Stimulated activated naive CD8-positive, alpha-beta T cell treated with anti-CD3 and anti-CD28 coated beads, Interleukin-15, amount 100 ng/mL, for 72 hours (primary cell): ENCODE measurements at places on chromosomes 3 and 15.

- no peak for DNase-seq
These were observed 96.0 kb downstream of the GTPBP8 start for GRCh38 chr3:113086560-113087461.

DNA sequence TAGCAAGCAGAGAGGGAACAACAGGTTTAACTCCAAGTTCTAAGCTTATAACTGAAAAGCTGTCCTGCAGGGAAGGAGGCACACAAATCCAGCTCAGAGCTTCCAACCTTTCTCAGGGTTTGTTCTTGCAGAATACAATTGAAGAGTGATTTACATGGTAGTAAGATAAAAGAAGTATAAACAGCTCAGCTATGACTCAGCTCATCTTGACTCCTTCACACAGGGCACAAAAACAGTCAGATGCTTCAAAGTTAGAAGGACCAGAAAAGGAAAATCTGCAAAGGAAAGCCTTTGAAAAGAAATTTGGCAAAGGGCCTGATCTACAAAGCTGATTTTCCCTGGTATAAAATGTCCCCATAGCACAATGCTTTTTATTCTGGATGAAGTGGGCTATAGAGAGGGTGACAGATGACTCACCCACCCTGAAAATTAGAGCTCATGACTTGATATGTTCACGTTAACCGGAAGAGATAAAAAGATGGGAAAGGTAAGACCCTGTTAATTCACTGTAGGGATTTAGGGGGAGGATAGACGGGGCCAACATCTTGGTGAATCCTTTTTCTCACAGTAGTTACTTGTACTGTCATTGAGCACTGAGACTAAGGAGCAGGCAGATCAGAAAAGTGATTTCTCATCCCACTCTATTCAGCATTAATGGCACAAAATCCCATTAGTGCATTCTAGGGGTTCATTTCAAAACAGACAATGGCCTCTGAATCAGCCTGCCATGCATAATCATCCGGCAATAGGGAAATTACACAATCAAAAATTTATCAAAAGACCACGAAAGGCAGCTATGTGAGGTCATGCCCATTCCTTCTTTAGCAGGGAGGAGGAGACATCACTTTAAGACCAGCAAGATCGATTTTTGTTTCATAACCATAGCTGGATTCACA is 143.5 kb downstream of the GAP43 start:
- no peak for DNase-seq

GRCh38 chr3:70857916-70858315 is 545.5 kb upstream of the MDFIC2 start:
- DNase-seq = no peak

DNA sequence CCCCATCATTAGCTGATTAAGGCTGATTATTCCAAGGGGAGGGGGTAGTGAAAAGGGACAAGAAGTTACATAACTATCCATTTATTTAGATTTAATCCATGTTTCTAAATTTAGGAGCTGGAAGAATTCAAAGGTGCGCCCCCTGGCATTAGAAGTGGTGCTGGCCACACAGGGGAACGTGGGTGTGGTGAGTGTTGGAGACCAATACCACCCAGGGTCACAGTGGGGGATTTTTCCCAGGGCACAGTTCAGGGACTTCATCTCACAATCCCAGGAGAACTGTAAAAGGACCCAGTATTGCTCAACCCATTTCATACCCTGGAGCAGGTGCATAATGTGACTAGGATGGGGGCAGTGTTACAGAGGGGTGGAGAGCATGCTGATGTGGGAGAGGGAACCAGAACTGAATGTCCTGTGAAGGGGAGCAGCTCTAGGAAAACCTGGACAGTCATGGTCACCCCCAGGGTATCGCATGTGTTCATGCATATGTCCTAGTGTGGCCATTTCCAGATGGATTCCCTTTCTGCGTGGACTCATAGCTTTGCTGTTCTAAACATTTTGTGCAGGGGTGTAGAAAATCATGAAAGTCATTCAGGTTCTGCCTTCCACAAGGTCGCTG is 110.3 kb downstream of the LSM3 start:
- DNase-seq = no peak

DNA sequence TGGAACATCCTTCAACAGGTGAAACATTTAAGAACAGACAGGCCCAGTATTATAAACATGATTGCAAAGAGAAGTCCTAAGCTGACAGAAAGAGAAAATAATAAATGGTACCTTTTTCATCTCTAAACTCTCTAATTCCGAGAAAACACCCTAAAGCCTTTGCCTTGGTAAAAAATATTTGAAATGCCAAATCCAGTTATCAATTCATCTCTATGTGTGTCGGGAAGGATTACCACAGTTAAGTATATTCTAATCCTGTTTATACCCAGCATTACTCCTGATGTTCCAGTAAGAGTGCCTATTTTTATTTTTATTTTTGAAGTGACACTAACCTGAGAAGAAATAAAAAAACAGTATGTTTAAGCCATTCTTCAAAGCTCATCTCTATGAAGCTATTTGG is 219.3 kb upstream of the NANOGP8 start:
- no peak for DNase-seq

DNA sequence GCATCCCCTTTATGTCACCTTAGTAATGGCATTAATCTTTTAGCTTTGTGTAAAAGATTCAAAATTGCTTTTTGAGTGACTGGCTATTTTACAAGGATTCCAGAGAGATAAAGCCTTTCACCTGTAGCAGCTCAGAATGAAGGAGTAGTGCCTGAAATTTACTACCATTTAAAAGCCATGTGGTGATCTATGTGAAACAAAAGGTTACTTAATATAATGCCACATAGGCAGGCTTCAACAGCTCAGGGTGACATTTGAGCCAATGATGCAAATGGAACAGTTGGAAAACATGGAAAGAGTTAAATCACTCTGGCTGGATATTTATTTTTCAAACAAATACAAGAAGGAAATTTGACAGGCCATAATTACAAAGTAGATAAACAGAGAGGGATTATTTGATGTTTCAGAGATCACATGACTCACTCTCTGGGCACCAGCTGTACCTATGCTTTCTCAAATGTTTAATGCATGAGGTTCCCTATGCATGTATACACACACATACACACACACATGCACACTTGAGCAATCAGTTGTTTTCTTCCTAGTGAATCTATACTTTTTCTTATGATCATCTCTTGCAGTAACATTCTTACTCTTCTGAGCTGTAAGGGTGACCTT is 171.5 kb downstream of the ZMAT3 start:
- no peak for DNase-seq

- no peak for DNase-seq
These were observed 9.4 kb downstream of the ZSCAN29 start for GRCh38 chr15:43361313-43361903.

- no peak for DNase-seq
These were observed 21.4 kb upstream of the MCF2L2 start for GRCh38 chr3:183449791-183450190.

- DNase-seq = no peak
These were observed 2.4 kb upstream of the COL6A5 start for GRCh38 chr3:130342821-130343661.

DNA sequence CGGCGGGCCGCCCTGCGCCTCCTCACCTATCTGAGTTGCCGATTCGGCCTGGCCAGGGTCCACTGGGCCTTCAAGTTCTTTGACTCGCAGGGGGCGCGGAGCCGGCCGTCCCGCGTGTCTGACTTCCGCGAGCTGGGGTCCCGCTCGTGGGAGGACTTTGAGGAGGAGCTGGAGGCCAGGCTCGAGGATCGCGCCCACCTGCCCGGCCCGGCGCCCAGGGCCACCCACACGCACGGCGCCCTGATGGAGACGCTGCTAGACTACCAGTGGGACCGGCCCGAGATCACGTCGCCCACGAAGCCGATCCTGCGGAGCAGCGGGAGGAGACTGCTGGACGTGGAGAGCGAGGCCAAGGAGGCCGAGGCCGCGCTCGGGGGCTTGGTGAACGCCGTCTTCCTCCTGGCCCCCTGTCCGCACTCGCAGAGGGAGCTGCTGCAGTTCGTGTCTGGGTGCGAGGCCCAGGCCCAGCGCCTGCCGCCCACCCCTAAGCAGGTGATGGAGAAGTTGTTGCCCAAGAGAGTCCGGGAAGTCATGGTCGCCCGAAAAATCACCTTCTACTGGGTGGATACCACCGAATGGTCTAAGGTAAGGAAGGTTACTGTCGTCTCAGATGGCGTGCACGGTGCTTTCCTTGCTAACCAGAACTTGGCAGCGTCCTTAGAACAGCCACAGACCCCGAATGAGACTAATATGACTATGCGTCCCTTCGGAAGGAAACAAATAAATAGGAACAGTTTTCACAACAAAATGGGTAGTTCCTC is 567 bp downstream of the TICRR start:
- peak; percentile 48 for DNase-seq

DNA sequence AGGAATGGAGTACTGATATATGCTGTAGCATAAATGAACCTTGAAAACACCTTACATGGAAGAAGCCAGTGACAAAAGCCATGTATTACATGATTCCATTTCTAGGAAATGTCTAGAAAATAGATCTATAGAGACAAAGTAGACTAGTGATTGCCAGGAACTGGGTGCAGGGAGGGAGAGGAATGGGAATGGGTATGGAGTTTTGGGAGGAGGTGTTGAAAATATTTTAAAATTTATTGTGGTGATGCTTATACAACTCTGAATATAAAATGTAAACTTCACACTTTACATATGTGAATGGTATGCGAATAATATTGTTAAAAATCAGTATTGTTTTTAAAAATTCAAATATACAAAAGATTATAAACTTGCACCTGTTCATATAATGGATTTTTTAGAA is 22.5 kb downstream of the ATP1B3 start:
- no peak for DNase-seq

GRCh38 chr15:38768970-38769369 is 204.4 kb upstream of the RASGRP1 start:
- no peak for DNase-seq

- DNase-seq = no peak
These were observed 460.9 kb downstream of the OTOL1 start for GRCh38 chr3:161957467-161957866.

DNA sequence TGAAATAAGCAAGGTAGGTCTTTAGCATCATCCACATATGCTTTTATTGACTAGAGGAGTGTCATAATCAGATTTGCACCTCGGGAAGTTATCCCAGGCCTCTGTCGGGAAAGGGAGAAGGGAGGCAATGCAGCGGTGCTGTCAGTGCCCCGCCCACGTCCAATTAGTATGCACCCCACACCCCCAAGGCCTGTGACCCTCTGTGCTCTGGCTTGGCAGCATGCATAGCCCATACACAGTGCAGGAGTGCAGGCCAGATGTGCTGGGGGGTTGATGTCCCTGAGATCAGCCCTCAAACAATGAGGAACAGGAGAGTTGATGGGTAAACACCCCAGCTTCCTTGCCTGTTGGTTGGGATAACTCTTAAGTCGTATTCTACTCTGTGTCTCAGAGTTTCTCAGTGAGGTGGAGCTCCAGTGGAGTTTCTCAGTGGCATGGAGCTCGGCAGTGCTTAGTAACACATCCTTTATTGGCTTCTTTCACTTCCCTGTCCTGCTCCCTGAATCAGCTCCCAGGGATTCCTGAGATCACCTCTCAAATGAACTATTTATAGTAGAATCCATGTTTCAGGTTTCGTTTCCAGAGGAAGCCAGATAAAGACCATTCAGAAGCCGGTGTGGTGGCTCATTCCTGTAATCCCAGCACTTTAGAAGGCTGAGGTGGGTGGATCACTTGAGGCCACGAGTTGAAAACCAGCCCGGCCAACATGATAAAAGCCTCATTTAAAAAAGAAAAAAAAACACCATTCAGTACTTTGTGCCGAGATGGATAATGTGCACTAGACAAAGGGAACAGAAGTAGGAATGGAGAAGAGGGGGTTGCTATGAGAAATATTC is 26.7 kb upstream of the NDUFB4 start:
- DNase-seq = no peak

- no peak for DNase-seq
These were observed 79.5 kb downstream of the DPH6 start for GRCh38 chr15:35466476-35466875.

DNA sequence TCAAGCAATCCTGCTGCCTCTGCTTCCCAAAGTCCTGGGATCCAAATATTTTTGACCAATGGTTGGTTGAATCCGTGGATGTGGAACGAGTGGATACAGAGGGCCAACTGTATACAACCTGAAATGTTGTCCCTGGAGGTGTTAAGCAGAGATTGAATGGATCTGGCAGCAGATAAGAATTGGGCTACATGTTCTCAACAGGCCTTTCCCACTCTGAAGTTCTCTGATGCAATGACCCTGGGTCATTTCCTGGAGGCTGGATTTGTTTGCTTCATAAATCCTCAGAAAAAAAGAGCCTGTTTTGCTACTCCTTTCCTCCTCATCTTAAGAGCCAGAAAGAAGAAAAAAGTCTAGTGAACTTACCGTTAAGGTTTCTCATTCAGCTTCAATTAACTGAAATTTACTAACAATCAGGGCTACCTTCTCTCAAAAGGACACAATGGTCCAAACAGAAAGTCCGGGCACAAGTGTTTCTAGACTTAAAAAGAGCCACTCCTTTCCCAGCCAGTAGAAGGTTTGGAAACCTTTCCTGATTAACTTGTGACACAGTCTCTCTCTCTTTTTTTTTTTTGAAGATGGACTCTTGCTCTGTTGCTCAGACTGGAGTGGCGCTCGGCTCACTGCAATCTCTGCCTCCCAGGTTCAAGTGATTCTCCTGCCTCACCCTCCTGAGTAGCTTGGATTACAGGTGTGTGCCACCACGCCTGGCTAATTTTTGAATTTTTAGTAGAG is 6.5 kb downstream of the ARHGEF3 start:
- DNase-seq = no peak

- DNase-seq = no peak
These were observed 1.5 kb downstream of the PTPN9 start for GRCh38 chr15:75577401-75578172.

DNA sequence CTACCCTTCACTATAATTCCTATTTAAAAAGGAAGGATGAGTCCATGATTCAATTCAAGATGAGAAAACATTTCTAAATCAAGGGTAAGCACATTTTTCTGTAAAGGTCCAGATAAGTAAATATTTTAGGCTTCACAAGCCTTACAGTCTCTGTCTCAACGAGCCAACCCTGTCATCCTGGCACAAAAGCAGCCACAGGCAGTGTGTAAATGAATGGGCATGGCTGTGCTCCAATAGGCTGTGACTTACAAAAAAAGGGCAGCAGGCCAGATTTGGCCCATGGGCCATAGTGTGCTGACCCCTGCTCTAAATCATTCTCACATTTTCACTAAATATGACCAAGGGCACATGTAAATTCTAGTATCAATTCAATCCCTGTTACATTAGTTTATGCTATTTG is 200.4 kb downstream of the WNT5A start:
- no peak for DNase-seq

- no peak for DNase-seq
These were observed 240.3 kb upstream of the PEX5L start for GRCh38 chr3:180277041-180277440.

DNA sequence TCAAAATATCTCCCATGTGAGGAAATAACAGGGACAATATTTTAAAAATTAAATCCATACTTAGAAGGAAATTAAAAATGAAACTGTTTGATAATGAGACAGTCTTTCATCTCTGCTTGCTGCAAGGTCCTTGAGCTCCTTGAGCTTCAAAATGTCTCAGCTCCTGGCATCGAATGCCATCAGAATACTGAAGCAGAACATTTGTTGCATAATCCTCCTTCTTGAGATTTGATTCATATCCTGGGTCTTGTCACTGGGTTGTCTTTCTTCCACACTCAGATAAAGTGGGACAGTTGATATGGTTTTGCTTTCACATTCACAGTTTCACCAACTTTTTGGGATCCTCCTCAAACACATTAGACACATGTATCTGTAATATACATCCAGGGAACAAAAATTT is 27.8 kb downstream of the COL8A1 start:
- no peak for DNase-seq

- no peak for DNase-seq
These were observed 43.6 kb downstream of the RASA2 start for GRCh38 chr3:141530415-141530768.

- DNase-seq = peak; percentile 27
These were observed 16.0 kb upstream of the CPEB1 start for GRCh38 chr15:82663186-82663600.
